ENCODE measurements at places on chromosomes 5 and 9. TPM values are rescaled to one million over a fixed set of nuclear protein-coding genes. Genes with fewer than 3 reads are reported as not detected.

RRAGA gene
- total RNA-seq, result 54.5 TPM

PCDHGB2 gene
- 1.2 TPM for total RNA-seq

ALDH1B1 gene
- 18.7 TPM for total RNA-seq

PCAT7 gene
- not detected for total RNA-seq

INSL6 gene
- total RNA-seq, result not detected

VPS13A gene
- total RNA-seq, result 34.5 TPM

C1QTNF3 gene
- 1.4 TPM for total RNA-seq
